NCI-H460 (cell line): ENCODE measurements at places on chromosomes 1 and 21. TPM values are rescaled to one million over a fixed set of nuclear protein-coding genes. Genes with fewer than 3 reads are reported as not detected.

CHI3L2 gene
- total RNA-seq, result 0.92 and 1.2 TPM in 2 replicates

PPM1J gene
- 0.69 and 0.72 TPM in 2 replicates for total RNA-seq

ARV1 gene
- total RNA-seq, result 43.8 and 45.8 TPM in 2 replicates

C1orf216 gene
- 5.1 and 5.5 TPM in 2 replicates for total RNA-seq

FCRL4 gene
- total RNA-seq, result not detected in 2 replicates

SOD1 gene
- total RNA-seq, result 222 and 231 TPM in 2 replicates

PRRX1 gene
- not detected in 2 replicates for total RNA-seq

CD5L gene
- total RNA-seq, result not detected in 2 replicates

C1orf94 gene
- not detected in 2 replicates for total RNA-seq

PDZK1IP1 gene
- total RNA-seq, result not detected in 2 replicates

DNA sequence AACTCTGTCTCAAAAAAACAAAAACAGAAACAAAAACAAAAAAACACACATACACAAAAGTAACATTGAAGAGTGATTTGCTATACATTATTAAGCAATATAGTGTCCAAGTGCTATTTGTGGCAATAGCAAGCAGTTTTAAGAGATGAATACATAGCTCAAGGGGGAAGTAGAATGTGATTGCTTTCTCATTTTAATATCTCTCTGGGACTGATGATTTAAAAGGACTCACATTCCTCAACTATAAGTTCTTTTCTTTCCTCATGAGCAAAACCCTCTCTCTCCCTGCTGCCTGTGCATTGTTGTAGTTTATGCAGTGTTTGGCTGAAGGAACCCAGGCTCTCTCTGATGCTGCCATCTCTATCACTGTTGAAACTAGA, 47.0 kb upstream of the CSF1 start:
- no peak for DNase-seq

- no peak for DNase-seq
Measured at GRCh38 chr21:36288651-36289243, 31.2 kb upstream of the MORC3 start.

- DNase-seq, result no peak
Measured at GRCh38 chr1:178543290-178543607, 30.3 kb downstream of the TEX35 start.

DNA sequence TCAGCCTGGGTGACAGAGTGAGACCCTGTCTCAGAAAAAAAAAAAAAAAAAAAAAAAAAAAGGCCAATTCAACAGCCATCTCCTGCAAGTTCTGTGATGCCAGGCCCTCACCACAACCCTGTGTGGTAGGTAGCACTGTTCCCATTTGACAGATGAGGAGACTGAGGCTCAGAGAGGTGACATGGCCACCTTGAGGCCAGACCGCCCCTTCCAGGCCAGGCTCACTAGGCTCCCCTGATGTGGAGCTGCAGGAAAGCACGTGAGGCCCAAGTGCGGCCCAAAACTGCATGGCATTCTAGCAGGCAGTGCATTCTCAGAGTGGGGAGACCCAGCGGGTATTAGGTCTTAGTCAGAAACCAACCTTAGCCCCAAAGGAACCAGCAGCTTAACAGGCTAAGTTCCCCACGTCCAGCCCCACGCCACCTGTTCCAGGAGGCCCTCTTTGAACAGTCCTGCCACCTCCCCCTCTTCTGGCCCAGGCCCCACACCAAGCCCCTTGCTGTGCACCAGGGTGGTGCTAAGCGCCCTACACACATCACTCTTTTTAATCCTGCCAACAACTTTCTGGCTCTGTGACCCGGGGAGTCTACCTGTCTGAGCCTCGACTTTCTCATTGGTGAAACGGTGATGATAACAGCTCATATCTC, 11.7 kb upstream of the ECE1 start:
- DNase-seq, result no peak

DNA sequence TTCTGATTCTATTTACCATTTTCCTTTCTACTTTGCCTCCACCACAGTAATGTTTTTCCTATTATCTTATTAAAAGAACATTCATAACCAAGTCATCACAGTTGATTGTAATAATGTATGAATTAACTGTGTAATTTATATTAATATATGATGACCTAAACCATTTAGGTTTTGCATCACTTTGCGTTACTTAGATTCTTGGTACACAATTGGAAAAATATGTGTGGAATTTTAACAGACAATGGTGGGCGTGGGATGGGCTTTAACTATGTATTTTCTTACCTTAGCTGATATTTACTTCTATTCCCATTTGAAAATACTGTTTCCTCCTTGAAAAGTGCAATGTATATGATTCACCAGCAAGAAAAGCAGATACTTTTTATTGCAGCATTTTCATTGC, 3.6 kb downstream of the KRTAP21-3 start:
- no peak for DNase-seq

DNA sequence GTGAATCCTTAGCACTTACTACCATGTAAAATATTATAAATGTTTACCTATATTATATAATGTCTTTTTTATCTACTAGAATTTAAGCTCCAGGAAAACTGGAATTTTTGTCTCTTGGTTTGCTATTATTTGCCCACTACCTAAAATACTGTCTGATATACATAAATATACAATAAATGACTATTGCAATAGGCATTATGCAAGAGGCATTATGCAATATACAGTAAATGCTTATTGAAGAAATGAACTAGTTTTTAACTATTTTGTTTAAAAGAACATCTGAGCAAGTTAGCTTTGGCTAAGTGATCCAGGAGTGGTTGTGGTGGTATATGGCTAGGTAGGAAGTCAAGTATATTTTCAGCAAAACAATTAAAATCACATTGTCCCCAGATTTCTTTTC, 640.2 kb upstream of the PKN2 start:
- no peak for DNase-seq

- DNase-seq, result no peak
Measured at GRCh38 chr1:32525053-32525452, 14.2 kb upstream of the ZBTB8A start.

- no peak for DNase-seq
Measured at GRCh38 chr1:235613602-235614001, 36.0 kb downstream of the GNG4 start.

DNA sequence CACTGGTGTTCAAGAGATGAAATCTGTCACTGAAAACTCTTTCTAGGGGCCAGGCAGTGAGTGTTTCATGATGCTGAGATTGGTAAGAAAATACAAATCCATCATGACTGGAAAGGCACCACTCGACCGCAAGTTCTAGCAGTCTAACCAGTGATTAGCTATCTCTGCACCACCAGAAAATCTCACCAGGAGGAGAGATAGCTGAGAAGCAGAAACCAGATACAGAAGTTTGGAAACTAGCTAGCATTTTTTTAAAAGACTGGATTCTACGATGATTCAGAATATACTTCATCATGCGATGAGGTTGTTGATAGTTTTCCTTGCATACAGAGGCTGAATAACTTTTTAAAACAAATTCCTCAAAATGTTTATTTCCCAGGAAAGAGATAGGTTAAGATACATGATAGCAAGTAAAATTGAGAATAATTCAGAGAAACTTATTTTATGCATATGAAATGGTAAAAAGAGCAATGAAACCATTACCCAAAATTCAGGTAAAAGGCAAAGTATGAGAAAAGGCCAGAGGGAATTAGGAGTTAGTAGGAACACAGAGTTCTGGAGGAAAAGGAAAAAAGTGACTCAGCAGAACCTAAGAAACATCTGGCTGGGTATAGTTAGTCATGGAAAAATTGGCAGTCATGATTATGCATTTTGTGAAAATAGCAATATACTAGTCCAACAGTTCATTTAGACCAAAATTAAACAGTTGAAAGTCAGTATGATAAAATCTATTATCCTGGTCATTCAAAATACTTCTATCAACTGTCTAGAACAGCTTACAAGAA, 3.3 kb upstream of the F3 start:
- DNase-seq, result no peak

DNA sequence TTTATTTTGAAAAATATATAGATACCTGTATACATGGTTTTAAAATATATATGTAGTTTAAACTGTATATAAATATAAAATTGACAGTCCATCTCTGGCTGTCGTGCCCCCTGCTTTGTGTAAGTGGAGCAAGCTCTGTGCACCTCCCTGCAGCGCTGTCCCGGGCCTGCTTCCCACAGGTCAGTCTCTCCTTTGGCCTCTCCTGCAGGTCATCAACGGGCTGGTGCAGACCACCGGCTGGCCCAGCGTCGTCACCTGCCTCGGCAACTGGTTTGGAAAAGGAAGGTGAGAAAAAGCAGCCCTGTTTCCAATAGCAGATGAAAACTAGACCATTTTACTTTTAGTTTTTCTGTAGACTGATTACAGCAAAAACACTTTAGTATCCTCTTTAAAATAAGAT, 28.5 kb downstream of the SLC37A1 start:
- no peak for DNase-seq

DNA sequence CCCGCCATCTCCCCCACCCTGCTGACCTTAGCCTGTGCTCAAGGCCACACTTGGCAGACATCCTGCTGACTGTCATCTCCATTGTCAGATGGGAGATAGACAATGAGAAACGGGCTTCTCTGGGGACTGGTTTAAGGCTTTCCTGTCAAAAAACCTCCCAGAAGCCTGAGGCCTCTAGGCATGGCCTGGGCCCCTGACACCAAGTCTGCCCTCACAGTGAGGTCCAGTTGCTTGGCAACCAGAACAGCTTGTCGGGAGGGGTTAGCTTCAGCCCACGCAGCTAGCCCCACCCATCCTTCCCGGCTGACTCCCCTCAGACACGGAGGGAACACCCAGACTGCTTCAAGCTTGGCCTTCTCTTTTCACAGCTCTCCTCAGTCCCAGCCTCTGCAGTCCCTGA, 11.0 kb downstream of the PLEKHA6 start:
- DNase-seq, result no peak

DNA sequence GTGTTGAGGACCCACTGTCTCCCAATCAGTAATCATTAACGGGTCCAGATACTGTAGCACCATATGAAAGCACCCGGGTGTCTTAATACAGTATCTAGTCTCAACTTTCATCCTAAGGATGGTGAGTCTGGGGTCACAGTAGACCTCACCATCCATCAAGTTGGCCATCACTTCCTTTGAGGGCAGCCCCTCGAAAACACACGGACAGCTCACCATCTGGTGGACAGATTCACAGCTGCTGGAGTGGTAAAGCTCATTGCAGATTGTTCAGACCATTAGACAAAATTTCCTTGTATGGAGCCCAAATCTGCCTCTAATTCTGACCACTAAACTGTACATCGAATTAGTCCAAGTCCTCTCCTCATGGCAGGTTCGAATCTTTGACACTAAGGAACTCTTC, 123.1 kb downstream of the PGBD5 start:
- DNase-seq, result no peak

GRCh38 chr1:240999826-241000225, 357.2 kb downstream of the RGS7 start:
- no peak for DNase-seq

GRCh38 chr1:173507847-173508209, 30.7 kb downstream of the PRDX6 start:
- peak; percentile 23 for DNase-seq

DNA sequence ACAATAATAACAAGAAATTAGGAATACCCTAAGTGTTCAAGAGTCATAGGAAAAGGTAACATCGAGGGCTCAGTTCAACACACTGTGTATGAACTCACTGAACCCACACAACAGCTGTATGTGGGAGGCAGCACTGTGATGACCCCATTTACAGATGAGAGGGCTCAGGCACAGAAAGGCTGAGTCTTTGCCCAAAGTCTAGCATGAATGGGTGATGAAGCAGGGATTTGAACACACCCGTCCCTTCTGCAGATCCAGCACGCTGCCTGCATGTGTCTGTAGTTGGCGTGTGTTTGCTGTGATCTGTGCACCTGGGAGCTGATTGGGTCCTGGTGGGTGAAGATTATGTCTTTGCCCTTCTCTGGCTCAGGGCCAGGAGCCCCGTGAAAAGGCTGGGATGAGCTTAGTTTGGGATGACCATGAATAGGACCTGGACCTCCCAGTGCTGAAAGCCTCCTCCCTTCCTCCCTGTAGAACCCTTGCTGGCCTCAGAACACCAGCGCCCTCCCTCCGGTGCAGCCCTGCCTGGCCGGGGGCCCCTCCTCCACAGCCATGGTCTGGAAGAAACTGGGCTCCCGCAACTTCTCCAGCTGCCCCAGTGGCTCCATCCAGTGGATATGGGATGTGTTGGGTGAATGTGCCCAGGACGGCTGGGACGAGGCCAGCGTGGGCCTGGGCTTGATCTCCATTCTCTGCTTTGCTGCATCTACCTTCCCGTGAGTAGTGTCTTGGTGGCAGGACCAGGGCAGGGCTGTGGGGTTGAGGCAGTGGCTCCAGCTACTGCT, 5.2 kb downstream of the SLC66A1 start:
- DNase-seq, result no peak

DNA sequence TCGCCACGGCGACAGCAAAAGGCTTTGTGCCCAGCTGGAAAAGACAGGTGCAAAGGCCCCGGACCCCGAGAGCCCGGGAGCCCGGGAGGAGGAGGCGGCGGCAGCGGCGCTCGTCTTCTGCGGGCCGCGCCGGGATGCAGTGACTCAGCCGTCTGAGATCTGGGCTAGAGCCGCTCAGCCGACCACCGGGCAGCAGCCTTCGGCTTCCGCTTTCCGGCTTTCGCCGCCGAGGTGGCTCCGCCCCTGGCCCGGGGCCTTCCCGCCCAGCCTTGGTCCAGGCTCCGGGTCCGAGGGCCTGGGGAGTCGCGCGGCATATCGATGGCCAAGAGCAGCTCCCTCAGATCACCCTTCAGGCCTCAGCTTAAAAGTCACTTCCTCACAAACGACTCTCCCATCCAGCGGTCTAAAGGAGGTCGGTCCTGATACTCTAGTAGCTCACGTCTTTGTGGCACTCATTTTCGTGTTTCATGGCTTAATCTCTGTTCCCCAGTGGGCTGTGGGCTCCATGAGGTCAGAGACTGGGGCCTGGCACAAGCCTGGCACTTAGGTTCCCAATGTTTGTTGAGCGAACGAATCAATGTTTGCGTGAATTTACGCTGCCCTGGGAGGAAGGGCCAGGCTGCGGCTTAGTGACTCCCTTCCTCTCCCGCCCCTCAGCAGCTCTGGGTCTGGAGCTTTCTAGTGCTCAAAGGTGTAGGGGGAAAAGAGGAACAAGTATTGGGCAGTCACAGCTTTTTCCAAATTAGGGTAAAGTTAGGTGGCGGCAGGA, at the start of gene PHTF1:
Gene PHTF1 (minus strand): TSS at position 154 of the 769 bp plus-strand sequence. CDS start 783 bp downstream, outside the sequence.
- DNase-seq, result peak; percentile 24

DNA sequence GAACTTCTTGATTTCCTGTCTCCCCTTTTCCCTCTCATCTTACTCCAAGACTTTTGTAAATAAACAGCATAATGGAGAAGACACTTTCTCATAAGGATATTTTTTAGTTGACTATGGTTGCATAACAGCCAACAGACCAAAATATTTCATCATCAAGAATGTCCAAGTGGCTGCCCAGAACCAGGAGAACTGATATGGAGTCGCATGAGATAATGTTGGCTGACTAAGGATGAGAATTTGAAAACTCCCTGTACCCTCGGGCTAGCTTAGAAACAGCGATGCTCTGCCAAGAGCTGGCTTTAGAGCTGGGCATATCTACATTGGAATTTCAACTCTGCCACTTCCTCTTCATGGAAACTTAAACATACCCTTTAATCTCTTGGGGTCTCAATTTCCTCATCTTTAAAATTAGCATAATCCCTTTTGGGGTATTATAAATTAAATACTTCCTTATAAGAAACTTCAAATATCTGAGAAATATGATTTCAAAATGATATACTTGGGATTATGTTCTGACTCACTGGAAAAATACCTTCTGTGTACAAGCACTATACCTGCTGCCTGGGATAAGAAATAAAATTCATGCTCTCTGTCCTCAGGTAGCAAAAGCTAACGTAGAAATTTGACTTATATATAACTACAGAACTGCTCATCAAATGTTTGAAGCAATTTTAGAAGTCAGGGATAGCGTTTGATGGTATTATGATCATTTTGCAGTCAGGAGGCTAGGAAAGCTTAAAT, 777.3 kb downstream of the LTN1 start:
- DNase-seq, result no peak

GRCh38 chr1:60762911-60763310, 319.4 kb upstream of the NFIA start:
- DNase-seq, result no peak

- no peak for DNase-seq
Measured at GRCh38 chr1:2463396-2463795, 12.7 kb upstream of the PLCH2 start.
